ENCODE measurements at places on chromosomes 11 and 22.

- no peaks in the 10 kb centered on the region for H3K27me3 ChIP-seq
- H3K4me1 ChIP-seq = peaks cover 15% of the 10 kb centered on the region
- H3K27ac ChIP-seq = no peak overlapping the region
Measured at GRCh38 chr11:113147249-113147648, 167.1 kb upstream of the TTC12 start.

DNA sequence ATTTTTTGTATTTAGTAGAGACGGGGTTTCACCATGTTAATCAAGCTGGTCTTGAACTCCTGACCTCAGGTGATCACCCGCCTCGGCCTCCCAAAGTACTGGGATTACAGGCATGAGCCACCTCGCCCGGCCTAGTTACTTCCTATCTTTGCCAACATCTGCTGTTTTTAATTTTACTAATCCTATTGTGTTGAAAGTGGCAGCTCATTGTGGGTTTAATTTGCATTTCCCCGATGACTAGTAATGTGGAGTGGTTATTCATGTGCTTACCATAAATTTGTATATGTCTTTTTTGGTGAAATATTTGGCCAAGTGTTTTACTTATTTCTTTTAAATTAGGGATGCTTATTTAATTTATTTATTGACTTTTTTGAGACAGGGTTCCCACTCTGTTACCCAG is 74.2 kb upstream of the SLC25A18 start:
- no peaks in the 10 kb centered on the region for H3K27me3 ChIP-seq
- no peak overlapping the region for H3K27ac ChIP-seq
- no peak overlapping the region for H3K4me3 ChIP-seq
- no peak for DNase-seq

DNA sequence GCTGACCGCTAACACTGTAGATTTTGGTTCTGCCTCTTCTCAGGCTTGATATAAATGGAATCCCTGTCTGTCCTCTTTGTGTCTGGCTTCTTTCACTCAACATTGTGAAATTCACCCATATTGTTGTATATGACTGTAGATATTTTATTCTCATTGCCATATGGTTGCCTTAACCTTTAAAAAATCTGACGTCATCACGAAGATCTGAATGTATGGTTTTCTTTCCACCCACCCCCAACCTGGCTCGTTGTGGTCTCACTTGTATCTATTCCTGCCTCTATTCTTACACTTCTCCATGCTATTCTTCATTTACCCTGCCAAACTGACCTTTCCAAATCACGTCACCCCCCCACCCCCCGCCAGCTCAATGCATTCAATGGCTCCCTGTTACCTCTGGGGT is 21.9 kb upstream of the C22orf42 start:
- no peak overlapping the region for H3K4me3 ChIP-seq
- DNase-seq = no peak
- H3K36me3 ChIP-seq = no peaks in the 10 kb centered on the region
- no peaks in the 10 kb centered on the region for H3K4me1 ChIP-seq

- peaks cover 8% of the 10 kb centered on the region for H3K4me1 ChIP-seq
- DNase-seq = no peak
- no peak overlapping the region for H3K27ac ChIP-seq
- no peaks in the 10 kb centered on the region for H3K27me3 ChIP-seq
Measured at GRCh38 chr11:128042290-128042751, 545.0 kb downstream of the ETS1 start.

DNA sequence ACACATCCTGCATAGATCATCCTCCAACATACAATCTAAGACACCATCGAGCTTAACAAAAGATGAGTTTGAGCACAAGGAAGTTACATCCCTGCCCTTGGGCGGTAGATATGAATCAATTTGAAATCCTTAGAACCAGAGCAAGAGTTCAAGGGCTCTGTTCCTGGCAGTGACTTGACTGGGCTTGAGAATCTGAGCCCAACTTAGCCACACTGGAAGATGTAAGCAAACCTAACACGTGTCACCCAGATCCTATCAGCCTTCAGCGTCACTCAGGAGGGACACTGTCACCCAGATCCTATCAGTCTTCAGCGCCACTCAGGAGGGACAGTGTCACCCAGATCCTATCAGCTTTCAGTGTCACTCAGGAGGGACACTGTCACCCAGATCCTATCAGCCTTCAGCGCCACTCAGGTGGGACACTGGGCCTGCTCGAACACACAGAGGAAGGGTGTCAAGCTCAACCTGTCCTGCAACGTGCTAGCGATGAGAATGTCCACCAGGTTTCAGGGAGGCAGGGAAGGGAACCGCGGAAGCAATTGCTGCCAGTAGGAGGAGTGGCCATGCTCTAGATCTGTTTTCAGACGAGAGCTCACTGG is 32.8 kb upstream of the CTSD start:
- H3K4me1 ChIP-seq = peaks cover 8% of the 10 kb centered on the region
- H3K27me3 ChIP-seq = peaks cover 39% of the 10 kb centered on the region
- peak overlapping the region; percentile 10 for H3K4me3 ChIP-seq
- H3K27ac ChIP-seq = peak overlapping the region; percentile 86

DNA sequence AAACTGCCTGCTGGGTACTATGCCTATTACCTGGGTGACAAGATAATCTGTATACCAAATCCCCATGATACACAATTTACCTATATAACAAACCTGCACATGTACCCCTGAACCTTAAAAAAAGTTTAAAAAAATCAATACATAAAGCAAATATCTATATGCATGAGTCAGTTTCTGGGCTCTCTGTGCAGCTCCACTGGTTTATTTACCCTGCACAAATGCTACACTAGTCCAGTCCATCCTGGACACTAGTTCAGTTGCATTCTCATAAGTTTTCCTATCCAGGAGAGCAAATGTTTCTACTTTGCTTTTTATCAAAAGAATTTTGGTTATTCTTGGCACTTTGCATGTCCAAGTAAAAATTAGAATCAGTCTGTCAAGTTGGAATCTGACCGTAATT is 99.8 kb upstream of the OLFML1 start:
- no peaks in the 10 kb centered on the region for H3K27me3 ChIP-seq
- H3K4me3 ChIP-seq = no peak overlapping the region
- DNase-seq = no peak
- H3K4me1 ChIP-seq = no peaks in the 10 kb centered on the region
- no peak overlapping the region for H3K27ac ChIP-seq

DNA sequence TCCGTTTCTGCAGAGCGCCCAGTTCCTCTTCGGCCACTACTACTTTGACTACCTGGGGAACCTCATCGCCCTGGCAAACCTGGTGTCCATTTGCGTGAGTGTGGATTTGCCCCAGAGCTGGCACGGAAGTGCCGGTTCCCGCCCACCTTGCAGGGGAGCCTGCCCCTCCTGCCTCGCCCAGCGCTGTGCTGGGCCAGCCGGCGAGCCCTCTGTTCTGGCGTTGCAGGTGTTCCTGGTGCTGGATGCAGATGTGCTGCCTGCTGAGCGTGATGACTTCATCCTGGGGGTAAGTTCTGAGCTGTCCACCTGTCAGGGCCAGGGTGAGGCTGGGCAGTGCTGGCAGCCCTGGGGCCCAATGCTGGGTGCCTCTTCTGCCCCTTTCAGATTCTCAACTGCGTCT is 29.8 kb downstream of the TPCN2 start:
- no peak overlapping the region for H3K27ac ChIP-seq
- no peak for DNase-seq
- no peaks in the 10 kb centered on the region for H3K27me3 ChIP-seq
- no peaks in the 10 kb centered on the region for H3K4me1 ChIP-seq
- peaks cover 6% of the 10 kb centered on the region for H3K36me3 ChIP-seq

GRCh38 chr11:3104051-3104714 is 47.0 kb upstream of the CARS1 start:
- H3K27me3 ChIP-seq = no peaks in the 10 kb centered on the region
- no peaks in the 10 kb centered on the region for H3K36me3 ChIP-seq
- DNase-seq = peak; percentile 62
- no peaks in the 10 kb centered on the region for H3K4me1 ChIP-seq

DNA sequence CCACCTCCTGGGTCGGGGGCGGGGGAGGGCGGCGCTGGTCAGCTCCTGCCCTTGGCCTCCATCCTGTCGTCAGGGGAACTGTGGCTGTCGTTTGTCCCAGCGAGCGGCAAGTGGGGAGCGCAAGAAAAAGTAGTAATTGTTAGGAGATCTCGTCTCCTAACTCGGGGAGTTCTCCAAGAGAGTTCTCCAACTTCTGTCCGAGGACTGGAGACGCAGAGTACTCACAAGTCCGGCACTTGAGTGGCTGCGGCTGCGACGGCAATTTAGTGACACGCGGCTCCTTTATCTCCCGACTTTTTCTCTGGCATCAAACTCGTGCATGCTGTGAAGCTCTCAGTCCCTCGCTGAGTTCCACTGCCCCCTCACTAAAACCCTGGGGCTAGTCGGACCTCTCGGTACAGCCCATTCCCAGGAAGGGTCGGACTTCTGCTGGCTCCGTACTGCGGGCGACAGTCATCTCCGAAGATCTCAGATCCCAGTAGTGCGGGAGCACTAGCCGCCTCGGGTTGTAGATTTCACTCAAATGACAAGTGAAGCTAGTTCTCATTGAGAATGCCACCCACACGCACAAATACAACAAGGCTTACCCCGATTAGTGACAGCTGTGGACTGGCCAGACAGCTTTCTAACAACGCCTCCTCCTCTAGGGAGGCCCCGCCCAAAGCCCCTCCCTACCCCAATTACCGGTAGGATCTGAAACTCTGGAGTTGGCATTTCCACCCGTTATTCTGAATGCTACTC is at the start of gene PGR:
PGR (minus strand) TSS at position 611 of the 741 bp plus-strand sequence. CDS start 743 bp downstream, outside the sequence.
- DNase-seq = no peak
- peaks cover 3% of the 10 kb centered on the region for H3K4me1 ChIP-seq
- peaks cover 87% of the 10 kb centered on the region for H3K27me3 ChIP-seq
- H3K27ac ChIP-seq = no peak within 1 kb of the TSS
- H3K4me3 ChIP-seq = peak within 1 kb of the TSS; percentile 81
- no peaks in the 10 kb centered on the region for H3K36me3 ChIP-seq

GRCh38 chr11:44335052-44335760 is 25.3 kb upstream of the ALX4 start:
- H3K27me3 ChIP-seq = peaks cover 75% of the 10 kb centered on the region
- DNase-seq = no peak
- H3K4me1 ChIP-seq = peaks cover 39% of the 10 kb centered on the region
- H3K4me3 ChIP-seq = peak overlapping the region; percentile 5

- H3K4me3 ChIP-seq = no peak overlapping the region
- no peaks in the 10 kb centered on the region for H3K27me3 ChIP-seq
- H3K4me1 ChIP-seq = no peaks in the 10 kb centered on the region
- H3K36me3 ChIP-seq = no peaks in the 10 kb centered on the region
Measured at GRCh38 chr11:70699294-70700221, 301.2 kb downstream of the CTTN start.

DNA sequence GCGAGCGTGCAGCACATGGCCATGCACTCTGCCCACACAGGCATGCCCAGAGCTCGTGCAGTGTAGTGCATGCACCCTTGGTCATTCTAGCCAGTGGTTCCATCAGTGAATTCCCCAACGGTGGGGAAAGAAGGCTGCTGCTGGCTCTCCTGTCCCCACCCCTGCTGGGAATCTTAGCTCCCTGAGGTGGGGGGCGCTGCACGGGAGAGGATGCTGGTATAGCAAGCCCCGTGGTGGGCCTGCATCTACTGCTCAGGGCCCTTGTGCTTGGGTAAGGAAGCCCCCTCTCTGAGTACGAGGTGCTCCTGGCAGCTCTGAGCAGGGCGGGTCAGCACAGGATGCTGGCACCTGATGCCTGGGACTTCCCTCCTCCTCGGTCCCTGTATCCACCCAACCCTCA is 18.5 kb upstream of the BAIAP2L2 start:
- H3K36me3 ChIP-seq = no peaks in the 10 kb centered on the region
- H3K4me1 ChIP-seq = peaks cover 3% of the 10 kb centered on the region
- H3K27me3 ChIP-seq = no peaks in the 10 kb centered on the region
- DNase-seq = no peak
- H3K27ac ChIP-seq = no peak overlapping the region

- no peak overlapping the region for H3K4me3 ChIP-seq
- H3K27me3 ChIP-seq = peaks cover 6% of the 10 kb centered on the region
- peaks cover 12% of the 10 kb centered on the region for H3K4me1 ChIP-seq
- DNase-seq = no peak
- H3K27ac ChIP-seq = no peak overlapping the region
- no peaks in the 10 kb centered on the region for H3K36me3 ChIP-seq
Measured at GRCh38 chr11:95142431-95142830, 52.8 kb downstream of the ENDOD1 start.

DNA sequence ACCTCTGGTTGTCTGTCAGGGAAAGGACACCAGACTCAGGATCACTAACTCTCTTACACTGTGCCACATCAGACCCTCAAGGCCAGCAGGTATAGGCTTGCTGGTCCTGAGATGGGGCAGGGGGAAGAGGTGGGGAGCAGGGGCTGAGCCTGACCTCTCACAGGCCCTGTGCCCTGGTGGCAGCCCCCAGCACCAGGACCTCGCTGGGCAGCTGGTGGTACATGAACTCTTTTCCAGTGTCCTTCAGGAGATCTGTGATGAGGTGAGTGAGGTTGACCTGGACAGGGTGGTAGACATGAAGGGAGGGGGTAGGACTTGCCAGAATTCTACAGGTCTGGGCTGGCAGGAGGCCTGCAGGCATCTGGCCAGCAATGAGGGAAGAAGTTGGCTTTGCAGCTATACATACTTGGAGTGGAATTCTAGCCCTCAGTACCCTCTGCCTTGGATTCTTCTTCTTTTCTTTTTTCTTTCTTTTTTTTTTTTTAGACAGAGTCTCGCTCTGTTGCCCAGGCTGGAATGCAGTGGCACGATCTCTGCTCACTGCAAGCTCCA is 1.4 kb downstream of the NUDT22 start:
- DNase-seq = no peak
- peaks cover 7% of the 10 kb centered on the region for H3K4me1 ChIP-seq
- H3K36me3 ChIP-seq = no peaks in the 10 kb centered on the region

DNA sequence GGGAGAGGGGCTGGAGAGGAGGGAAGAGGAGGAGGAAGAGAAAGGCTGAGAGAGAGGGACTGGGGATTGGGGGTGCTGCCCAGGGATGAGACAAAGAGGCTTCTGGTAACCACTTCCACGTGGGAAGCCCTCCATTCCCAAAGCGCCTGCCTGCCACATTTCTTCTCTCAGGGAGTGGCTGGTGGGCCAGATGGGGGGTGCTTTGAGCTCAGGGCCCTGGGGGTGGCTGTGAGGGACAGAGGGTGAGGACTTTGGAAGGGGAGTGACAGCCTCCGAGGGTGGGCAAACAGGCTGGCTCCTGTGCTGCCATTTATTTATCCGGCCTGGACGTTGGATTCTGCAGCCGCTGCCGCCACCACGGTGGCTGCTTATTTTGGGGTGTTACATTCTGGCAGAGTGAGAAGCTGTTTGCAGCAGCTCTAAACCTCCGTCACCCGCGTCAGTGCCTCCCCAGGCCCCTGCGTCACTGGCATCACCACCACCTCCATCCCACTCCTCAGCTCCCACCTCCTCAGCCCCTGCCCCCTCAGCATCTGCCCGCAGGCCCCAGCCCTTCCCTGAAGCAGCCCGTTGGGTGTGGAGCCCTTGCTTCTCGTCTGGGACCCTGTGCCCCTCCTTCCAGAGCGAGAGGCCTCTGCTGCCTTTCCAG is 1.6 kb downstream of the RTN4RL2 start:
- no peak overlapping the region for H3K27ac ChIP-seq
- no peak for DNase-seq

Data from type B pancreatic cell (in vitro differentiated cells).